DMS53 (cell line): ENCODE measurements at places on chromosomes 4 and X.

DNA sequence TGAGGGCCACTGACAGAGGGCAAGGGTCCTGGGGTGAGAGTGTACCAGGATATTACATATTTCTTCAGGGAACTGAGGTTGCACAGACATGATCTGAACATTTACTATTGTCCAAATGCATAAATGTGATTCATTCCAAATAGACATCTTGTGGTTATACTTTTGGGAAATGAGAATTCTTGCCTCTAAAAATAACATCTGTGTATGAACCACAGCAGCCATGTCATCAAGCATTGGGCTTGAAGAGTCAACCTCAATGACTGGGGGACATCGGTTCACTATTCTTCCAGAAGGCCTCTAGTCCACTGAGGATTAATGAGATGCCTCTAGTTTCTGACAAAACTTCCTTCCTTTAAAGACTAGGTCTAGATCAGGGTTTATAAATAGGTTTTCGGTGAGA is 193.1 kb upstream of the GPC4 start:
- DNase-seq: no peak

DNA sequence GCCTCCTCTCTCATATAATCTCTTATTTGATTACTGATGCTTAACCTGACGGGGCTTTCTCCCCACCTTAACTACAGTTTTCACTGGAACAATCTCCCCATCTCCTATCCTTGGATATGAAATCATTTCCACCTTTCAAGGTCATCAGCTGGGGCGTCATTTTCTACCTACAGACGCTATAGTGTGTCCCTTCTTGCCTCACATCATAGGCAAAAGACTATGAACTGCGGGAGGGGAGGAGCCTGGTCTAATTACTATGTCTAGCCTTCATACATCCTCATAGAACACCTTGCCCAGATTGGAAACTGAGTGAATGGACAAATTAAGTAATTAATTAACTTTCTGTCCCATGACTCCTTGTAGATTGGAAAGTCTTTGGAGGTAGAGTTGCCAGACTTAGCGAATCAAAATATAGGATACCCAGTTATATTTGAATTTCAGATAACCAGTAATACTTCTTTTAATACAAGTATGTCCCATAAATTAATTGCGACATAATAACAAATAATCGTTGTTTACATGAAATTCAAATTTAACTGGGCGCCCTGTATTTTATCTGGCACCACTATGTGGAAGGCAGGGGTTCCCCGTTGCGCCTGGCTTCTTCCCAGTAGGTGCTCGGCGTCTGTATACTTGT is 752 bp upstream of the ATP6AP2 start:
- peak; percentile 55 for DNase-seq

DNA sequence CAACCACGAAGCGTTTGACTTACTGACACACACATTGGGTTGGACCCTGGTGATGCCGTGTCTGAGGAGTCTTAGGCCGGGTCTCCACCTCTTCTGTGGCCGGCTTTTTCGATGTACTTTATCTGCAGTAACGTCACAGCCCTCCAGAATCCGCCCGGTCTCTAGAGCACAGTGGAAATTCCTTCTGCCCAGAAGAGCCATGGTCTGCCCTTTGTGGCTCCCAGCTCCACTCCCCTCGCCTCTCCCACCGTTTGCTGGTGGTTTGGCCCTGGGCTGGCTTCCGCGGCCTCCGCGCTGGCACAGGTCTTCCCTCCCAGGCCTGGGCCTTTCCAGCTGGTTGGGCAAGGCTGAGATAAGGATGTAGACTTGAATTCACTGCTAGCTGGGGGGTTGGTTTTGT is 4.3 kb downstream of the MAEA start:
- no peak for DNase-seq

DNA sequence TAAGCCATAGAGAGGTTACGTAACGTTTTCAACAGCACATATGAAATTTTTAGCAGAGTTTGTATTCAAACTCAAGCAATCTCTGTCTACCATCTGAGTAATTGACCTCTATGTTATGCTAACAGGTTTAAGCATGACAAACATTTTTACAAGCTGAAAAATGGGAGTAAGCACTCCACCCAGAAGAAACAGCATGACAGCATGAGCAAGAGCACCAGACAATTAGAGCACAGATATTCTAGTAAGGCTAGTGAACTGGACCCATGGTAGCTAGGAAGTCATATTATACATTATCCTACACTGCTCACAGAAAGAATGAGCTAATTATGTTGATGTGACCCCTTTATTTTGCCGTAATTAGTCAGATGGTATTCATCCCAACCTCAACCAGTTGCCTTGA is 200.5 kb downstream of the PABPC4L start:
- DNase-seq: no peak

- no peak for DNase-seq
Observed at GRCh38 chr4:106414366-106414765, 45.8 kb upstream of the GIMD1 start.

DNA sequence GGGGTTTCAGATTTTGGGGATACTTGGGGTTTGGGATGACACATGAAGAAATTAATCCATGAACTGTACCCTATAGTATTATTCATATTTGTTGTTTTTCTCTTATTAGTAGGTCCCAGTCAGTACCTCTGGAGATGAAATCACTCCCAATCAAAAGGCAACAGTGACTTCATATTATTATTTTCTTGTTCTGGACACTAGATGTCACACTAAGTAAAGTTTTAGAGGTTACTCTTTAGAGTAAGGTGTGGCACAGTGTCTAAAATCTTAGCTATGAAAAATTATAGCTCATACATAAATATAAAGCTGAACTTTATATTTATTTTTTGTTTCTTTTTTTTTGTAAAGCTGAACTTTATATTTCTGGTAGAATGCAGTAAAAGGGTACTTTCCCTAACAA is 35.1 kb downstream of the FAM114A1 start:
- DNase-seq: peak; percentile 73

- no peak for DNase-seq
Observed at GRCh38 chr4:48133669-48134068, 381 bp downstream of the TXK start.

GRCh38 chr4:155666344-155667221 is at the start of gene GUCY1A1:
GUCY1A1 (plus strand) TSS chr4:155666848; CDS start chr4:155696868, 30,020 bp downstream.
- DNase-seq: peak; percentile 61

GRCh38 chr4:84799318-84799717 is 167.2 kb downstream of the WDFY3 start:
- no peak for DNase-seq

DNA sequence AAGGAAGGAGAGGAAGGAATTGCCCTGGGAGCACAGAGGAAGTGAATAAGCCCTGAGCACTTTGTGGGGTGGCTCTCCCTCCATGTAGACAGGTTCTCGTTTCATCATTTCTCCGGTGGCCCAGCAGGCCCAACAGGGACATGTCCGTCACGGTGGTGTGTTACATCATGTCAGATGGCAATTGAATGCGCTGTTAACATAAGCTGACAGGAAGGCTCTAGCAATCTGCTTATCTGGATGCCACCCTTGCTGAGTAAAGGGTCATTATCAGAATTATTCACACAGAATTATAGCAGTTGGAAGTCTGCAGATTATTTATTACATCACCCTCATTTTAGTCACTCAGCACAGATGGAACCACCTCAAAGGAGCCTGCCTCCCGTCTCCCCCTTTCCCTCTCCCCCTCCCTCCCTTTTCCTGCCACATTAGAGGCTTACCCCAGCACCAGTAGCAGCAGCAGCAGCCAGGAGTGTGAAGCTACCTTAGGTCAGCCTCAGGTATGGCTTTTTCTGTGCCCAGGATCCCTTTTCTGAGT is 124.3 kb upstream of the TRIM2 start:
- DNase-seq: no peak

DNA sequence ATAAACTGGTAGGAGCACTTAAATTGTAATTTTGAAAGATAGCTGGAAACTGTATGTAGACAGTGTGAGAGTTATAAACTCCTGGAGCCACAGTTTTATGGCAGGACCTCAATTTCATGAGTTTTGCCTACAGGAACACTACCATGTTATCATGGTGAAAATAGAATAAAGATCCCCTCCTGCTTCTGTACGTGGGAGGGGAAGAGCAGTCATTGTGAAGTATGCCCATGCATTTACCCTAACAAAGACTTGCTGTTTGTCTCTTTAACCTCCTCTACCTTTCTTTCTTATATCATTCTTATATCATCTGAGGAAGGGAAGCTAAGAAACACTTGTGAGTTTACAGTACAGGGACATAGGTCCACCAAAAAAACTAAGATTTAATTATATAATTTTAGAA is 327.0 kb downstream of the PCDH10 start:
- DNase-seq: no peak

GRCh38 chr4:143404555-143404954 is 67.9 kb downstream of the GAB1 start:
- no peak for DNase-seq

DNA sequence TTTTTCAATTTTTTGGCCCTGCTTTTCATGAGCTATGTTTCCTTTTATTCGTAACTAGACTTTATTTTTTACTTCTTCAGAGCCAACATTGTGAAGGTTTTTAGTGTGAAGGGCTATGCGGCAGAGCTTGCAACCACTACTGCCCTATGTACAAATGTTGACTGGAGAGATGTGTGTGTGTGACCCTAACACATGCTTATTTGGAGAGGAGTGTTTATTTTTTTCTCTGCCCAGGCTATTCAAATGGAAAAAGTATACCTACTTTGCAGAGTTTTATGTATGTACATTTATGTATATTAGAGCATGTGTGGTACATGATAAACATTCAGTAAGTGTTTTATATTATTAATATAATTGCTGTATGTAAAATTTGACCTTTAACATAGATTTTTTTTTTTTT is 86.5 kb downstream of the WWC2 start:
- DNase-seq: no peak

DNA sequence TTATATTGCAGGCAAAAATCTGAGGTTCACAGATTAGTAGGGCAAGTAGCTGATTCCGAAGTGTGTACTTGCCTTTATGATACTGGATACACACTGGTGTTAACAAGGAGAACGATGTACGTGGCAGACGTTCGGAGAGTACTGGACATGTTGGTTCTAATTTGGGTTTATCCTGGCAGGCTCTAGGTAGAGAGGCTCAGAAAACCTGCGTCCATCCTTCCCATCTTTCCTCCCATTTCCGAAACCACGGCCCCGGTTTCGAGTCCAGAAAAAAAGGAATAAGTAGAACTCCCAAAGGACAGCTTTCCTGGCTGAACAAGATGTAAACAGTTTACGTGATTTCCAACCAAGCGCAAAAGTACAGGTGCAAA is 351 bp upstream of the SLC30A9 start:
- DNase-seq: no peak

DNA sequence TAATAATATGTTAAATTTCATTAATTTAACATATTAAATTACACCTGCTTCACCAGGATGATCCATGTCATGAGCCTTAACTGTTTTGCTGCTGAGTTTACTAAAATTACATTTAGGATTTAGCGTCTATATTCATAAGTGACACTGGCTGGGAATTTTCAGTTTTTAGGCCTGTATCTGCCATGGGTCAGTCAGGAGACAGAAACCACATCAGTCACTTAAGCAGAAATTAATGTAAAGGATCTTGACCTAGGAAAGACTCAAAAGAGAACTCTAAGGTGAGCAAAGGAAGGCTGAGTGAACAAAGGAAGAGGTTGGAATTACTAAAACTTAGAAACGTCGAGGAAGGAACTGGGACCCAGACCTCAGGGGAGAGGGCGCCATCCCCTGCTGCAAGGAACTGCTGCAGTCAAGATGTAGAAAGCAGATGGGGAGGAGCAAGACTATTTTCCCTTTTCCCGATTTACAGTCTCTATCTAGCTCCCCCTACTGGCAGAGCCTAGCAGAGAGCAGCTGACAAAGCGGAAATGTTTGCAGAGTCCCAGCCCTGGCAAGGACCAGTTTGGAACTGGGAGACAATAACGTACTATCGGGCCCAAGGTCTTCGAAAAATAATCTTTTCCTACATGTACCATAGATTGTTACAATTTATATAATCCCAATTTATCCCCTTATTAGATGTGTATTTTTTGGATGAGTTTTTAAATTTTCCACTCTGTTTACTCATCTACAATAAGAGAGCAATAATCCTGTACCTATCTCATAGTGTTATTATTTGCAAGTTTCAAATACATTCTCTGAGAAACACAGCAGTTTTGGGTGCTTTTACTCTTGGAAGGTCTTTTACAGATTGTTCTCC is 22.6 kb upstream of the RBBP7 start:
- peak; percentile 91 for DNase-seq

- DNase-seq: peak; percentile 55
Observed at GRCh38 chrX:78333521-78333920, 6.1 kb upstream of the CYSLTR1 start.

GRCh38 chrX:115393271-115393670 is 103.8 kb downstream of the LUZP4 start:
- DNase-seq: no peak

DNA sequence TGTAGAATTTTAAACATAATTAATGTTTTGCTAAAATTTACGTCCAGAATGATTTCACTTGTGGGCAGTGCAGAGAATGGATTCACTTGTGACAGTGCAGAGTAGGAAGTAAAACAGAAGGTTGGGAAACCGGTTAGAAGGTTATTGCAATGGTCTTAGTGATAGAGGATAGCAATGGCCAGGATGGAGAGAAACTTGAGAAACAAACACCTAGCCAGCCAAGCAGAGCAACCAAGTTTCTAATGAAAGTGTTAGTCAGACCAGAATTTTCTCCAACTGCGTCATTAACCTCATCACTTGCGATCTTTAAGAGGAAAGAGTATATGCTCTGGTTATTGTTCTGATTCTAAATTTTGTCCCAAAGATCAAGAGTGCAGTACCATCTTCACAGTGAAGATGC is 50.0 kb upstream of the TBC1D9 start:
- no peak for DNase-seq

GRCh38 chr4:25861951-25862410 is 807 bp downstream of the SEL1L3 start:
- DNase-seq: peak; percentile 67

DNA sequence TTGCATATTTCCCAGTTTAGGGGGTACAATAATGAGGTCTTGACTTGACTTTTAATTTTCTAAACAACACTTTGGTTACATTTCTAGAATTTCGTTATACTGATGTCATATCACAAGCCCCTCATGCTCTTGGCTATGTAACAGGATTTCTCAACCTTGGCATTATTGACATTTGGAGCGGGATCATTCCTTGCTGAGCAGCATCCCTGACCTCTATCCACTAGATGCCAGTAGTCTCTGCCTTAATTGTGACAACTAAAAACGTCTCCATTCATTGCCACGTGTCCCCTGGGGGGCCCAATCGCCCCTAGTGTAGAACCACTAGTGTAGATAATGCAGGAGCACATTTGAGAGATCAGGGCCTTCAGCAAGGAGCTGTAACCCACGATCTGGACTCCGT is 234.2 kb upstream of the MID1 start:
- no peak for DNase-seq

GRCh38 chr4:149264093-149264733 is 551.4 kb downstream of the IQCM start:
- peak; percentile 78 for DNase-seq

DNA sequence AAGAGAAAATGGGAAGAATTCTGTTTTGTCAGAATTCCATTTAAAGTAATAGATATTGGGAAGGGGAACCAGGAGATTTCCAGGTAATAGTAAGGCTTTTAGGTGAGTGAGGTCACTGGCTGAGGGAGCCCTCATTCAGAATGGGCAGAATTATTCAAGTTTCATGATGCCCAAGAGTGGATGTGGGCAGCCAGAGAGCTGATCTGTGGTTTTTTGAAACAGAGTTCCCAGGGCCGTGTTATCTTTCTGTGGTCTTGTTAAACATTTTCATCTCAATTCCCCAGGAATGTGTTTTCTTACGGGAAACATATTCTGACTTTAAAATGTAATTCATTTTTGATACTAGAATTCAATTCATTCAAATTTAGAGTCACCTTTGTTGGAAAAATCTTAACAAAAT is 182.0 kb upstream of the AADAT start:
- DNase-seq: no peak
